Thoracic aorta (tissue), 2 donors: ENCODE measurements at places on chromosomes 6 and 20.

- DNase-seq, result no peak
These were observed 17.1 kb upstream of the RPN2 start for GRCh38 chr20:37161830-37162549.

GRCh38 chr6:1713016-1713600 lies 103.4 kb downstream of the FOXC1 start:
- no peak for DNase-seq

DNA sequence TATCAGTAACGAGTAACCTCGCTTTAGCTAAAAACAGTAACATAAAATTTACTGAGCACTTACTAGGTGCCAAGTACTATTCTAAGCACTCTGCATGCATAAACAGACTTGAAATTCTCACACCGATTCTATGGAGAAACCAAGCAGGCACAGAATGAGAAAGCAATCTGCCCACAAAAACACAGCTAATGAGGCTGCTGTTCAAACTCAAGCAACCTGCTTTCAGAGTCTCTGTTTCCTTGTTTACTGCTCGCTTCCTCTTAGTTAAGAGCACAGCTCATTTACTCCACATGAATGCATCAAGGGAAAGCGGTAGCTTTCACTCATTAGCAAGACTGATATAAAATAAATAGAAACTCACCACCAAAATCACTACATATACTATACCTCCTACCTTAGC lies 37.4 kb downstream of the PRKN start:
- no peak for DNase-seq

GRCh38 chr6:44956396-44956795 lies 371.7 kb upstream of the RUNX2 start:
- no peak for DNase-seq

GRCh38 chr20:58722877-58723627 lies 30.5 kb downstream of the NPEPL1 start:
- no peak for DNase-seq

GRCh38 chr6:166725571-166725970 lies 98.5 kb upstream of the RPS6KA2 start:
- no peak for DNase-seq

GRCh38 chr20:56245761-56246160 lies 2.8 kb upstream of the MC3R start:
- no peak for DNase-seq

DNA sequence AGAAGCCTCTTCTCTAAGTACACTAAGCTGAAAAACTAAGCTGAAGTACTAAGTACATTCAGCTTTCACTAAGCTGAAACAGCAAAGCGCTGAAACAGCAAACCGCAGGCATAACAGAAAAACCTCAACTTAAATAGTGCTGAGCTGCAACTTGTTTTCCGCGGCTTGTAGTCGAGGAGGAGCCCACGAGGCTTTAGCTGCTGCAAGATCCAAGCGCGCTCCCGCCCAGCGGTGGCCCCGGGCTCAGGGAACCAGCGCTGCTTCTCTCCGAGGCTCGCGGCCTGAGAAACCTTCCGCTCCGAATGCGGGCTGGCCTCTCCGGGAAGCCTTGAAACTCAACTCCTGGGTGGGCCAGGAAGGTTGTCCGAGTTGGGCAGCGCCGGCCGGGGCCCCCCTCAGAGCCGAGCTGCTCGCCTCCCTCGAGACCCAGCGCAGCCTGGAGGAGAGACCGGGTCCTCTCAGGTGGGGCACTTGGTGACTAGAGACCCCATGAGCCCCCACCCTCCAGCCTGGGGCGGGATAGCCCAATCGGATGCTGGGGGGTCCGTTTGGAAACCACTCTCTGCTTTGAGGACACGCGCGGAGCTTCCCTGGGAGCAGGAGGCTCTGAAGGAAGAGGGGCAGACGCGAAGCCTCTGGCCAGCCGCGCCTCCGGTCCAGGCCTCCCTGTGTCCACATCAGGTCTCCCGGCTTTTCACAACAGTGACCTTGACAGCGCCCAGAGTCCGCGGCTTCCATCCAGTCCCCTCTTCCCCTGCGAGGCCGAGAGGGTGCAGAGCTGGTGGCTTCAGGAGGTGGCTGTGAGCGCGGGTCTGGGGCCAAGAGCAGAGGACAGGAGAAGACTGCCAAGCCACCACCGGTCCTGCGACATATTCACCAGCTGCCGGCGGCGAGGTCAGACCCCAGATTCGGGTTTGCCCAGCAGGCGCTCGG lies 38.1 kb upstream of the HLA-E start:
- DNase-seq, result no peak

- DNase-seq, result no peak
These were observed 3.7 kb upstream of the PRND start for GRCh38 chr20:4717816-4718570.

GRCh38 chr6:82597201-82597600 lies 233.6 kb downstream of the TPBG start:
- no peak for DNase-seq

GRCh38 chr6:113713665-113714064 lies 143.5 kb upstream of the MARCKS start:
- no peak for DNase-seq

GRCh38 chr6:30453508-30454116 lies 35.7 kb upstream of the HLA-E start:
- DNase-seq, result peak; percentile 64

DNA sequence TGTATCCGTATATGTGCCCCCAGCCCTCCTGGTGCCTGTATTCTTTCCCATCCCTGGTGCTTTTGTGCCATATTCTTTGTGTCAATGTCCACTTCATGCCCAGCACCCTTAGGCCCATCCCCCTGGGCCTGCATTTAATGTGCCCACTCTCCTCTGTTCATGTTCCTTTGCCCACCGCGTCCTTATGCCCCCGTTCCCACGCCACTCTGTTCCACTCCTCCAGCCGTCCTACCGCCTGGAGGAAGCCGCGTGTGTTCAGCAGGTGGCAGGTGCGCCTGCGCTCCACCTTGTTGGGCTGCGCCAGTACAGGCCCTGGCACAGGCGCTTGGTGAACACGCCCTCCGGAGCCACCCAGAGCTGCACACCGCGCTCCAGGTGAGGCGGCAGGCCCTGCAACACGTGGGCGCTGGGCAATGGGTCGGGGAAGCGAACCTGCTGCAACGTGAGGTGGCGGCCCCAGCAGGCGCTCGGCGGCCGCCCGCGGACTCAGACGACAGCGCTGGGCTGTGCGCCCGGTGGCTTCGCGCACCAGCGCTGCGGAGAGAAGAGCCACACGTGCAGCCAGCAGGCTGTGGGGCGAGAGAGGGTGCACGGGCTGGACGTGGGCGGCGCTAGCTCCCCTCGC lies 4.0 kb upstream of the FOXS1 start:
- DNase-seq, result no peak

- DNase-seq, result peak; percentile 43
These were observed at the start of gene NKAPL for GRCh38 chr6:28258877-28259777. Gene NKAPL, plus strand, starts transcription at chr6:28259297. Its CDS starts 75 bp downstream, at chr6:28259372.

DNA sequence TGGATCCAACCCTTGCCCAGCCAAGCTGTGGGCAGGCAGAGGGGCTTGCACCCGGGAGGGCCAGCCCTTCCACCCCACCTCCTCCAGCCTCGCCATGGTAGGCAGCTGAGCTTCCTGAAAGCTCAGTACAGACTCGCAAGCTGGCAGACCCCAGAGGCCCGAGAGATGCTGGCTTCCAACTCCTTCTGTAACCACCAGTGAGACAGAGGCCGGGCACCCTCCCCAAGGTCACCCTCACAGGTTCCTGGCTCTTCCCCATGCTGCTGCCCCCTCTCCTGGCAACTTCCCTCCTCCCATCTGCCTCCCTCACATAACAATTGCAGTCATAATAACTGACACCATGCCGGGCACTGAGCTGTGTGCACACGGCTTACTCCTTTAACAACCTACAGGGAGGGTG lies 26.2 kb upstream of the NOL4L start:
- DNase-seq, result no peak

DNA sequence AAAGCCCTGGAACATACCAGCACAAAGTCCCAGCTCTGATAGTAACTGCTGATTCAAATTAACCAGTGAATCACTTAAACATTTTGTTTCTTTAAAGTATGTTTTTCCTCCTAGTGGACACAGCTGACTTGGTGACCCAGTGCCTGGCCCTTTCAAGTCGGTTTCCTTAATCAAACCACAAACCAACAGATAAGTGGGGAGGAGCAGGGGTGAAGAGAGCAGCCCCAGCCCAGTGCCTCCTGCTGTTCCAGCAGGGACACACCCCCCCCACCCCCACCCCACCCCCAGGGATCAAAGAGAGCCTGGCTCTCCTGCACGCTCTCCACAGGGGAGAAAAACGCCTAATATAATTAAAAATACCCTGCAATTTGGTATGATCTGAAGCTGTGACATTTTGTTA lies 55.4 kb upstream of the TBXT start:
- DNase-seq, result no peak

DNA sequence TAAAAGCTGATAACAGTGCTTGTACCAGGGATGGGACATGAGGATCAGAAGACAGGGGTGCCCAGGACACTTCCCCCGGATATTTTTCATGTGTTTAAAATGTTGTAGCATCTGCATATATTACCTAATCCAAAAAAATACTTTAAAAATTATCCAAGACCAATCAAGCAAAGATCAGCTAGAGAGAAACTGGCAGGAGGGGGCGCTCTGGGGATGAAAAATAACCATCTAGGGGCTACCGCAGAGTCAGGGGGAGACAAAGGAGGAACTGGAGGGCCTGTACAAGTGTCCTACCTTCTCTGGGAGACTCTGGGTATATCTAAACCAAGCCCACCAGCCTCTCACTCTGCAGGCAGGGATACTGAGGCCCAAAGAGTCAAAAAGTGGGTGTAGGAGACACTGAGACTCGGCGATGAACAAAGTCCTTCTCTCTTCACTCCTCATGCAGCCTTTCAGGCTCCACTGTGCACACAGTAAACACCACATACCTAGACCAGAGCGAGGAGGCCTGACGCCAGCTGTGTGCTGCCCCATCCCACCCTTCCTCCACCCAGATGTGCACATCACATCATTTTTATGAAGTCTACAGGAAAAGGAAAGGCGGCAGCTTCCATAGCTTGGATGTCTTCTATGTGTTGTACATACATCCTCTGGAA lies 9.8 kb downstream of the RIMS4 start:
- DNase-seq, result no peak

DNA sequence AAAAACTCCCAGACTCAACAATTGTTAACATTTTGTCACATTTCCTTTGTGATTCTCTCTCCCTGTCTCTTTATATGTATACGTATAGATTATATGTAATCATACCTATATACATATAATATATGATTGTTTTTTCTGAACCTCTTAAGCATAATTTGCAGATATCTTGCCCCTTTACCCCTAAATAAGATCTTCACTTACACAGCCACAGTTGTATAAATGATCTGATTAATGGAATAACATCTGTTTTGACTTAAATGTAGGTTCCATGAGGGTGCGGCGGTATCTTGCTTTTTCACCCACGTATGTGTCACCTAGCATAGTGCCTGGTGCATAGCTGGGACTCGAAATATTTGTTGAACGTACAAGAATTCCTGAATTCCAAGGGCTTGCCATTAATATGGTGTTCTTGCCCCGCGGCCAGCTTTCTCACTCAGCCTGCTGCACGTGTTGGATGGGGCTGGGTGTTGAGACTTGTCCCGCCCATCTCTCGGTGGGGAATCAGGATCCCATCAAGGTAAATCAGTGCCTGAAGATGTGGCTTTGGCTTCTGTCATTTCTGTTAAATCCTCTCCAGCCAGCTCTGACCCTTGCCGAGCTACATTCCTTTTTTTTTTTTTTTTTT lies 10.4 kb upstream of the MANBAL start:
- no peak for DNase-seq

GRCh38 chr20:47355489-47356219 lies 845 bp downstream of the ZMYND8 start:
- no peak for DNase-seq

GRCh38 chr20:61619751-61620150 lies 367.7 kb downstream of the CDH4 start:
- no peak for DNase-seq
